ENCODE measurements at places on chromosomes 12 and 14.

DNA sequence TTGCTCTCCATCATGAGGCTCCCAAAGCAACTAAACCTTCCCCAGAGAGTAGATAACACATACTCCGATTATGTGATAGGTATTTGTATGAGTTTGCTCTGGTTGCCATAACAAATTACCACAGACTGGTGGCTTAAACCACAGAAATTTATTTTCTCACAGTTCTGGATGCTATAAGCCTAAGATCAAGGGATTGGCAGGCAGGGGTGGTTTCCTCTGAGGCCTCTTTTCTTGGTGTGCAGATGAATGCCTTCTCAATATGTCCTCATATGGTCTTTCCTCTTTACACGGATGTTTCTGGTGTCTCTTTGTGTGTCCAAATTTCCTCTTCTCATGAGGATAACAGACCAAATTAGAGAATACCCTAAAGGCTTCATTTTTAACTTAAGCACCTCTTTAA, 285.8 kb upstream of the GRIP1 start:
- DNase-seq: peak; percentile 19

DNA sequence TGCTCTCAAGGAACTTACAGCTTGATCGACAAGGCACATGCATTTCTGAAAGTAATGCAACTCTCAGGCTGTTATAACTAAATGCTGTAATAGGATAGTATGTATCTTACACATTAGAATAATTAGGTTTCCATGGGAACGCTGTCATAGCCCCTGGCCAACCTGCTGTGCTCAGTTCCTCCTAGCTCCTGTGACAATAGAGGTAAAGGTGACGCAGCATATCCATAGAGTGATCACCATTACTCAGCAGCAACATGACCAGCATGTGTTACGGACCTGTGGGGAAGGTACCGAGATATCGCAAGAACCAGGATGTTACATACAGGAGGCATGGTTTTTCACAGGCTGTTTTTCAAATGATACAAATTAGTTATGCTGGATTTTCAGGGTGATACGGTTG, 150.7 kb downstream of the CAND1 start:
- DNase-seq: no peak

GRCh38 chr14:101950100-101950499, 14.3 kb upstream of the DYNC1H1 start:
- no peak for DNase-seq

DNA sequence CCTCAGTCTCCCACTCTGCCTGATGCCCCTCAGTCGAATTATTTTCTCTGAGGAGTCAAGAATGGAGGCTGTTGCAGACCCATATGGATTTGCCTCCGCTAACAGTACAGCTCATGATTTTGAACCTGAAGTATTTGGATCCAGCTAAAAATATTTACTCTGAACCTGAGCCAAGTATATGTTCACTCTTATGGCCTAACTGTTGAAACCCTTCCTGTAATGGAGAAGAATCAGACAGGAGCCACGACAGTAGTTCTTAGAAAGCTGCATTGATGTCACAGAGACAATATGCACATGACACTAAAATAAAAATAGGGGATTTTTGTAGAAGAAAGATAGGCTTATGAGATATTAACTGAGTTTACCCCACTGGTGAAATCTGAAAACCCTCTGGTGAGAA, 1128.3 kb upstream of the FLRT2 start:
- no peak for DNase-seq

Data from kidney glomerular epithelial cell (primary cell).